ENCODE measurements at places on chromosomes 13 and 19. TPM values are rescaled to one million over a fixed set of nuclear protein-coding genes. Genes with fewer than 3 reads are reported as not detected.
A peak's percentile ranks its signal among the peaks of the same experiment; 100 is the strongest.

GRCh38 chr19:1113030-1113985 lies 9.5 kb downstream of the GPX4 start:
- no peaks in the 10 kb centered on the region for H3K27me3 ChIP-seq
- H3K4me1 ChIP-seq = peaks cover 19% of the 10 kb centered on the region
- peak overlapping the region; percentile 77 for H3K27ac ChIP-seq
- peaks cover 62% of the 10 kb centered on the region for H3K36me3 ChIP-seq
- DNase-seq = peak; percentile 97
- no peak overlapping the region for H3K4me3 ChIP-seq

- no peaks in the 10 kb centered on the region for H3K27me3 ChIP-seq
- no peak for DNase-seq
- no peaks in the 10 kb centered on the region for H3K4me1 ChIP-seq
- no peaks in the 10 kb centered on the region for H3K36me3 ChIP-seq
- H3K4me3 ChIP-seq = no peak overlapping the region
These were observed 215.6 kb downstream of the TDRD3 start for GRCh38 chr13:60612593-60612992.

MYO16 gene
- total RNA-seq = 1.3 TPM

DNA sequence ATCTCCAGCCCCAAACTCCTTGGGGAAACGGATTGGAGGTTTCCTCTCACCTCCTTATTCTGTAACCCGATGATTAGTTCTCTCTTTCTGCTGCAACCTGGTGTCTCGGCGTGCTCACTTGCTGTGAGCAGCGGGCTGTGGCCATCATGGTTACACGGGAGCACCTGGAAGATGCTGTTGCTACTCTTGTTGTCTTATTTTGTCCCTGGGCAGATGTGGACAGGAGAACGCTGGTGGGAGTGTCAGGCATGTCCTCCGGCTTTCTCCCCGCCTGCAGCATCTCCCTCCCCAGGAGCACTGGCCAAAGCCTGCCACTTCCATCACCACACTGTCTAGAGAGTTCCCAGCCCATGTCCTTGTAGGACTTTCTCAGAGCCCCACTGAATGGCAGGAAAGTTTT lies 211.8 kb upstream of the ZNF536 start:
- H3K36me3 ChIP-seq = no peaks in the 10 kb centered on the region
- no peak for DNase-seq
- no peaks in the 10 kb centered on the region for H3K4me1 ChIP-seq
- H3K4me3 ChIP-seq = no peak overlapping the region
- no peak overlapping the region for H3K27ac ChIP-seq

TICAM1 gene
- 5.0 TPM for total RNA-seq

CD33 gene
- 1.7 TPM for total RNA-seq

GRCh38 chr13:65881561-65882155 lies 1348.5 kb downstream of the PCDH9 start:
- no peaks in the 10 kb centered on the region for H3K4me1 ChIP-seq
- DNase-seq = no peak
- no peaks in the 10 kb centered on the region for H3K36me3 ChIP-seq
- no peaks in the 10 kb centered on the region for H3K27me3 ChIP-seq
- no peak overlapping the region for H3K27ac ChIP-seq
- H3K4me3 ChIP-seq = no peak overlapping the region

DNA sequence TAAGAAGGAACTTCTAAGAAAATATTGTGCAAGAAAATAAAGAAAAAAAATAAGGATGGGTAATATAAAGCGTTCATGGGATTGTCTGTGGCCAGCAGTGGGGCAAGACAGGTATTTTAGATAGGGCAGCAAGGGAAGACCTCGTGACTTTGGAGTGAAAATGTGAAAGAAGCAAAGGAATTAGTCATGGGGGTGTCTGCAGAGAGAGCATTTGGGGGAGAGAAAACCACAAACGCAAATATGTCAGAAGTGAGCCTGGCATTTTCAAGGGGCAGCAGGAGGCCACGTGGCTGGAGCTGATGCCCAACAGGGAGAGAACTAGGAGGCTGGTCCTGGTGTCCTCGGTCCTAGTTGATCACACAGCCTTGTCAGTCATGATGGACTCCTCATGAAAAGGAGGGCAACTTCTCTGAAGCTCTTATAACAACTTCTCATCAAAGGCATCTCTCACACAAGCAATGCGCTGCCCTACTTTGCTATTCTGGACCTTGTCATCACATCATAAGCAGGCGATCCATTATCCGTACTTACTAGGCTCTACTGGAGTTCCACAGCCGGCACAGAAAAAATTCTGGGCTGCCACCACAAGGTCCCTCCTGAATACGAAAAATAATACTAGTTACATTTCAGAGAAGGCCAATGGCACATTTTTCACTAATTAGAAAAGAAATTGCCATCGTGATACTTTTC lies 31.0 kb downstream of the RUBCNL start:
- no peak for DNase-seq
- H3K4me3 ChIP-seq = no peak overlapping the region
- H3K27ac ChIP-seq = no peak overlapping the region
- no peaks in the 10 kb centered on the region for H3K4me1 ChIP-seq

GRCh38 chr13:98068521-98068920 lies 74.4 kb upstream of the FARP1 start:
- DNase-seq = no peak
- H3K4me3 ChIP-seq = no peak overlapping the region
- H3K27ac ChIP-seq = no peak overlapping the region
- no peaks in the 10 kb centered on the region for H3K4me1 ChIP-seq

GRCh38 chr13:112859817-112860190 lies 109.2 kb upstream of the MCF2L start:
- H3K27me3 ChIP-seq = no peaks in the 10 kb centered on the region
- H3K4me3 ChIP-seq = no peak overlapping the region
- no peak for DNase-seq
- H3K27ac ChIP-seq = no peak overlapping the region
- H3K4me1 ChIP-seq = peaks cover 4% of the 10 kb centered on the region

DNA sequence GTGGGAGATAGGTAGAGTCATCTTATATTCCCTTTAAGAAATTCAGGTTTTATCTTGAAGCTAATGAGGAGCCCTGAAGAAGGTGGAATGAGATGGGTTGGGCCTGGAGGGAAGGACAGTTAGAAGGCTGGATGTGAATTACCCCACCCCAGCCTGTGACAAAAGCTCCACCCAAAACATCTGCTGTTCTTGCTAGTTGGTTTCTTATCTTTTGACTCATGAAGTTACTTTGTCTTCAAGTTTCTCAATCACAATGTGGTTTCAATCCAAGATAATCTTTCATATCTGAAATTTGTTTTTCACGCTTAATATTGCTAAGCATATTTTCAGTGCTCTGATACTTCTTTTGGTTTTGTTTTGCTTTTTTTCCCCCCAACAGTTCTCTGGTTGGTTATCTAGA lies 38.3 kb upstream of the HMGB1 start:
- H3K4me3 ChIP-seq = no peak overlapping the region
- H3K27ac ChIP-seq = no peak overlapping the region
- no peak for DNase-seq
- no peaks in the 10 kb centered on the region for H3K36me3 ChIP-seq
- no peaks in the 10 kb centered on the region for H3K27me3 ChIP-seq

DNA sequence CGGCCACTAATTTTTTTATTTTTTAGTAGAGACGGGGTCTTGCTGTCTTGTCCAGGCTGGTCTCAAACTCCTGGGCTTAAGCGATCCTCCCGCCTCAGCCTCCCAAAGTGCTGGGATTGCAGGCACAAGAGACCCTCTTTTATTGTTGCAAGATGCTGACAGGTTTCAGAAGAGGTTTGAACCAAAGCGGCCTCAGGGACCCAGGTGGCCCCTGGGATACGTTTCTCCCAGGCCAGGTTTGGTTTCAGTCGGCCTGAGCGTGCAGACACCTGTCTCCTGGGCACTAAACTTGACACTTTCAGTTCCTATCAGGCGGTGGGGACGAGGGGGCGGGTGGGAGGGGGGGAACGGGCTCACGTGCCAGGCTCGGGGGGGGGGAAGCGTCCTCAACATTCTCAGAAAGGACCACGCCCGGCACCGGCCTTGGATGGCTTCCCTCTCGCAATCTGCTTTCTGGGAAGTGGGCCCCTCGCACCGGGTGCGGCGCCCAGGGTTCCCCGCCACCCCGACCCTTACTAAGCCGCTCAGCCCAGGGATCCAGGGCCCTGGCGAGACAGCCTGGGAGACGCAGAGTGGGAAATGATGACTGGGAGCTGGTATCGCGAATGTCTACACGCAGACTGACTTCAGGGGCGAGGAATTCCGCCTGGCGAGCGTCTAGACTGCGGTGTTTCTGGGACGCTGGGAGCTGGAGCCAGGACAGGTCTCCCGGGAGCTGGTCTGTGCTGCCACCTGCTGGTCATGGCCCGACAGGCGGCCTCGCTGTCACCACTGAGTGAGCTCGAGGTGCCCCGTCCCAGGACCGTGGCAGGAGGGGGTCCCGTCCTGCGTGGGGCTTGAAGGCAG lies 91.6 kb downstream of the GNG7 start:
- peak overlapping the region; percentile 73 for H3K27ac ChIP-seq
- peak overlapping the region; percentile 19 for H3K4me3 ChIP-seq
- no peaks in the 10 kb centered on the region for H3K36me3 ChIP-seq
- peak; percentile 96 for DNase-seq
- no peaks in the 10 kb centered on the region for H3K27me3 ChIP-seq
- peaks cover 18% of the 10 kb centered on the region for H3K4me1 ChIP-seq

DNA sequence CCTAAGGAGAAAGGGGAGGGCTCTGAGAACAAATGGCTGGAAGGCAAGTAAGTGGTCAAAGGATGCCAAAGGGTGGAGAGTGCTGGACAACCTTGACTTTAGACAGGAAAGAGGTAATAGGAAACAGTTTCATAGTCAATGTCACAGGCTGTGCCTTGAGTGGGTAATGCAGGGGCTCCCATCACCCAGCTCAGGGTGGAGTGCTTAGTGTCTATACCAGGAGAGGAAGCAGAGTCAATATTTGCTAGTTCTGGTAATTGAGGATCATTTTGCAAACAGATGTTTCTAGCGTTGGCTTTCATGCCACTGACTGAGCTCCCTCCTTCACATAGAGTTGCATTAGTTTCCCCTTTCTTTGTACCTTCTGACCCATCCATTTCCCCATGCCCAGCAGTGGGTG lies 64.6 kb upstream of the KL start:
- no peaks in the 10 kb centered on the region for H3K36me3 ChIP-seq
- no peak overlapping the region for H3K4me3 ChIP-seq
- no peaks in the 10 kb centered on the region for H3K27me3 ChIP-seq
- DNase-seq = no peak

DNA sequence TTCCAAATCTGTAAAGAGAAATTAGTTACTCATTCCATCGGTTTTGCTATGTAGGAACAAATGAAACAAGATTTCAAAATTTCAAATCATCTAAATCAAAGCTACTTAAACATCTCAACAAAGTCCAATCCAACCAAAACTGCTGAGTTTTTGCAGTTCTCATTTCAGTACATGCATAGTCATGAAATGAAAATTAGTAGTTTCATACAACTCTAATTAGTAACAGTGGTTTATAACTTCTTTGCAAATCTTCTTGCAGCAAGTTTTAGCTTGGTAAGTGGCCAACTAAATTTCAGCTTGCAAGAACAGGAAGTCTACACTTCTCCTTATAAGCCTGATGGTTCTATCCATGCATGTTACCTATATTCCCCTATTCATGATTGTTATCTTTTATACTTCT lies 75.6 kb downstream of the SPRY2 start:
- H3K27ac ChIP-seq = no peak overlapping the region
- DNase-seq = no peak
- H3K36me3 ChIP-seq = no peaks in the 10 kb centered on the region
- no peaks in the 10 kb centered on the region for H3K27me3 ChIP-seq

- H3K36me3 ChIP-seq = no peaks in the 10 kb centered on the region
- H3K4me3 ChIP-seq = peak overlapping the region; percentile 93
- H3K27me3 ChIP-seq = peaks cover 13% of the 10 kb centered on the region
- peaks cover 22% of the 10 kb centered on the region for H3K4me1 ChIP-seq
These were observed 699 bp downstream of the MEGF8 start for GRCh38 chr19:42325896-42326771.

DNA sequence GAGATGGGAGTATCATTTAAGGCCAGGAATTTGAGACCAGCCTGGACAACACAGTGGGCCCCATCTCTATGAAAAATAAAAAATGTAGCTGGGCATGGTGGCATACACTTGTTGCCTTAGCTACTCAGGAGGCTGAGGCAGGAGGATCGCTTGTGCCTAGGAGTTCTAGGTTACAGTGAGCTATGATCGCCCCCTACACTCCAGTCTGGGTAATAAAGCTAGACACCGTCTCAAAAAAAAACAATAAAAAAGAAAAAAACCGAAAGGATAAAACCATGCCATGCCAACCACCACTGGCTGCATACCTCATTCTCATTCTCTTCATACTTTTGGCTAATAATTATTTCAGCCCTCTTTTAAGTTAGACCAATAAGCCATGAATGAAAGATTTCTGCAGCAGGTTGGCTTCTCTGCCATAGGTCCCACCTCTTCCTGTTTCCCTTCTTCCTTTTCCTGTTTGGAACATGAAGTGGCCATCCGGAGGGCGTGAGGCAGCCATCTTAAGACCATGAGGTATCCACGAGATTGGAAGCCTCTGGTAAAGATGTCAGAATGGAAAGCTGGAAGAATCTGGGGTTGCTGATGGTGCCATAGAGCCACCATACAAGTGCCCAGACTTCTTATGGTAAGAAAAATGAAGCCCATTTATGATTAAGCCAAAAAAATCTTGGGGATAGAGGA lies 171.3 kb downstream of the CACNA1A start:
- no peaks in the 10 kb centered on the region for H3K4me1 ChIP-seq
- H3K36me3 ChIP-seq = no peaks in the 10 kb centered on the region
- DNase-seq = no peak
- no peaks in the 10 kb centered on the region for H3K27me3 ChIP-seq
- H3K4me3 ChIP-seq = no peak overlapping the region

DNA sequence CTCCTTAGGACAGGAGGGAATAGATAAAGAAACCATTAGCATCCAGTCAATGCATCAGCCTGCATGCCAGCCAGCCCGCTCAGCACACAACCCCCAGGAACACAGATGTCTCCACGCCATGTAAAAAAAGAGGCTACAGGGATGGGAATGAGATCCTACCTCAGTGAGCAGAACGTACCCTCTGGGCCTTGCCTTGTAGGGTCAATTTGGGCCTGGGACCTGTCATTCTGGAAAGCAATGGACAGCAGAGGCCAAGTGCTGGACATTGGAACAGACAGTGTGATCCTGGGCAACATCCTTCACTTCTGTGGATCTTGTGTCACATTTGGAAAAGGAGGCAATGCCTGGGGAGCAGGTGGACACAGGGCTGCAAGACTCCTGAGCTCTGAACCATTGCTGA lies 26.0 kb downstream of the VSTM2B start:
- no peaks in the 10 kb centered on the region for H3K4me1 ChIP-seq
- H3K36me3 ChIP-seq = no peaks in the 10 kb centered on the region
- H3K27me3 ChIP-seq = no peaks in the 10 kb centered on the region

DNA sequence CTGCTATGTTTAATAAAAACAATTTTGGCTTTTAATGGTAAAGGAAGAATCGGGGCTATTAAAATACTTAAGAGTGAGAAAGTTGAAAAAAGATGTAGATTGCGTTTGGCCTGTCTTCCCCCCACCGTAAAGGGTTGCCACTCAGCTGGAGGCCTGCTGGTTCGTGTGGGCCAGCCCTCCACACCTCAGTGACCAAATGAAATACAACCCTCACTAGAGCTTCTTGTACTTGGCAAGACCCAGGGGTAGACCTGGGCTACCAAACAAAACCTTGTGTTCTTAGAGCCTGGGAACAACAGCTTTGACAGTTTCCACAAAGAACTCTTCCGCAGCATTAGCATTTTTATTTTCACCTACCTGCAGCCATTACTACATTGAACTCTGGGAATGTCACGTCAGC lies 152.8 kb upstream of the PABPC3 start:
- no peak for DNase-seq
- no peaks in the 10 kb centered on the region for H3K4me1 ChIP-seq
- no peak overlapping the region for H3K4me3 ChIP-seq
- no peaks in the 10 kb centered on the region for H3K27me3 ChIP-seq
- H3K27ac ChIP-seq = no peak overlapping the region
